ENCODE measurements at places on chromosomes 12 and 14.

DNA sequence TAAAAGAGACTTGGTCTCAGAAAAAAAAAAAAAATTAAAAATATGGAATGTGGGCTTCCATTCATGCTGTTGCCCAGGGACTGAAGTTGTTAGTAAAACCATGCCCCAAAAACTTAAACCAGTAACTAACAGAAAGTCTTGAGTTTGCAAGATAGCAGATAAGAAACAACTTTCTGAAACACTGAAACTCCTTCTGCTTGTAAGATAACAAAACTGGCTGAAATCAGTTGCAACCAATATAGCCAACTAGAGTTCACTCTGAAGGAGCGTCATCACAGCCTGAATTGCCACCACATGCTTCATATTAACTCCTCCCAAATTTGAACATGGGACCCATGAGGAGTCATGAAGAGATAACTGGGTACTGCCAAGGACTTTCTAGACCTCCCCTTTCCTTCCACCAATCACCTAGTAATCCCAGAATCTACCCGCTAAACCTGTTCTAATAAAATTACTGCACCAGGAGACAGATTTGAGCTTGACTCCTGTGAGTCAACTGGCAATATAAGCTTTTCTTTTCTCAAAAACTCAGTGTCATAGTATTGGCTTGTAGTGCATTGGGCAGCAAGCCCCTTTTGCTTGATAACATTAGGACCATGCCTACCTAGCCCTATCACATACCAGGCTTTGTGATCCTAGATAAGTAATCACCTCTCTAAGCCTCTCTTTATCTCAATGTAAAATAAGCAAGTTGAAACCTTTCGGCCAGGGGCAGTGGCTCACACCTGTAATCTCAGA is 53.6 kb downstream of the R3HDM2 start:
- no peak for DNase-seq

GRCh38 chr14:71812693-71813092 is 119.5 kb upstream of the RGS6 start:
- DNase-seq = no peak

DNA sequence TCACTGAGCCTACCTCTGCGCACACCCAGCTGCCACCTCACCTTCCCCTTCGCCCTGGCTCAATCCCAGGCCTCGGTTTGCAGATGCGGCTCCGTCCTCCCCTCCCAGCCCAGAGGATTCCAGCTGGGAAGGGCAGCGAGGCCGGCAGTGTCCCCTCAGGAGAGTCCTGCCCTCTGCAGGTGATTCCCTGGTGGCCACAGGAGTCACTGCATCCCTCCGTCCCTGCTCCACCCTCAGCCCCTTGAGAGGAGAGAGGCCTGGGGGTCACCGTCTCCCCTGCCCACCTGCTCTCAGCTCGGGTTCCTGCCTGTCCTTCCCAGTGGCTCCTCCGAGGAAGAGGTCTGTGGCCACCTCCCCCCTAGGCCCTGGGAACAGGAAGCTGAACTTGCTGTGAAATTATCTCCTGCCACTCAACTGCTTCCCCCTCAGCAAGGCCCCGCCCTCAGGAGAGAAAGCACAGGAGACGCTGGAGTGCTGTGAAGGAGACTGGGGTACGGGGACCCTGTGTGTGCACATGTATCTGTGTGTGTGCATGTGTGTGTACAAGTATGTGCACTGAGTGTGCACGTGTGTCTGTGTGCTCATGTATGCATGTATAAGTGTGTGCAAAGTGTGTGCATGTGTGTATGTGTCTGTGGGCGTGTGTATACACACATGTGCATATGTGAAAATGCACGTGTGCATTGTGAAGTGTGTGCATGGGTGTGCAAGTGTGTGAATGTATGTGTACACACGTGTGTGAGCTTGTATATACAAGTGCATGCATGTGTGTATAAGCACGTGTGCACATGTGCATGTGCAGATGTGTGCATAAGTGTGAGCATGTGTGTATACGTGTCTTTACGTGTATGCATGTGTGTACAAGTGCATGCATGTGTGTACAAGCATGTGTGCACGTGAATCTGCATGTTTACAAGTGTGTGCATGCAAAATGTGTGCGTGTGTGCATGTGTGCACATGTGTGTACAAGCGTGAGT is 13.2 kb upstream of the GALNT9 start:
- DNase-seq = no peak

- no peak for DNase-seq
Measured at GRCh38 chr14:68245146-68246073, 425.8 kb downstream of the RAD51B start.

GRCh38 chr14:100767788-100768536 is 41.3 kb downstream of the DLK1 start:
- DNase-seq = no peak

GRCh38 chr12:56172839-56173238 is 14.7 kb downstream of the MYL6 start:
- DNase-seq = no peak

DNA sequence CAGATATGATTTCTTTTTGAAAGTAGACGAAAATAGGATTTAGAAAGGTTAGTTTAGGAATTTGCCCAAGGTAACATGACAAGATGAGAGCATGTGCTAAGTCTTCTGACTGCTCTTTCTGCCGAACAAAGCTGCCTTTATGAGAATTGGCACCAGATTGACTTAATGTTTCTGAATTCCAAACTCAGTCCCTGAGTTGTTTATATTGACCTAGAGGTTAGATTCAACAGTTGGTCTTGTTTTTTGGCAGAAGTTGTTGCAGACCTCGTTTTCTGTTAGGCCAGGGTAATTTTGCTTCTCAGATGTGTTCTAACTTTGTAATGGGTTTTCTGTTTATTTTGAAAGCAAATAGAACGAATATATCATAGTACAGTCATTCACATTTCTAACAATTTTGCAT is 61.5 kb upstream of the LRTM2 start:
- no peak for DNase-seq
